ENCODE measurements at places on chromosomes 2 and 18.
A peak's percentile ranks its signal among the peaks of the same experiment; 100 is the strongest.

GRCh38 chr2:71596011-71596410 is 142.7 kb downstream of the DYSF start:
- peak; percentile 46 for DNase-seq

GRCh38 chr2:2633017-2633416 is 301.9 kb upstream of the MYT1L start:
- DNase-seq: no peak

- no peak for DNase-seq
Measured at GRCh38 chr2:3287896-3288295, 89.7 kb downstream of the EIPR1 start.

GRCh38 chr2:96167407-96168013 is 22.3 kb upstream of the DUSP2 start:
- DNase-seq: no peak

GRCh38 chr2:107322416-107322815 is 436.4 kb upstream of the ST6GAL2 start:
- no peak for DNase-seq

GRCh38 chr2:17058772-17059402 is 393.3 kb upstream of the CYRIA start:
- no peak for DNase-seq

DNA sequence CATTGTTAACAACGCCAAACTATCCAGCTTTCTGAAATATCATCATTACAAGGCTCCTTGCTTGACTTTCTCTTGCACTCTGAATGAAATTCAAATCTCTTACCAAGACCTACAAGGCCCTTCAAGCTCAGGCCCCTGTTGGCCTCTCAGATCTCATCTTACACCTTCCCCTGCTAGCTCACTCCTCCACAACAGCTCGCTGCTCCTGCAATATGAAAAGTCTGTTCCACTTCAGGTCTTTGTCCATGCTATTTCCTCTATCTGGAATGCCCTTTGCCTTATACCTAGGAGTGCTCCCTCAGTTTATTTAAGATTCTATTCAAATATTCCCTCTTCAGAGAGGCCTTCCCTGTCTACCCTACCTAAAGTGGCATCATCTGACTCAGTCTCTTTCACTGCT is 91.7 kb downstream of the SESTD1 start:
- no peak for DNase-seq

DNA sequence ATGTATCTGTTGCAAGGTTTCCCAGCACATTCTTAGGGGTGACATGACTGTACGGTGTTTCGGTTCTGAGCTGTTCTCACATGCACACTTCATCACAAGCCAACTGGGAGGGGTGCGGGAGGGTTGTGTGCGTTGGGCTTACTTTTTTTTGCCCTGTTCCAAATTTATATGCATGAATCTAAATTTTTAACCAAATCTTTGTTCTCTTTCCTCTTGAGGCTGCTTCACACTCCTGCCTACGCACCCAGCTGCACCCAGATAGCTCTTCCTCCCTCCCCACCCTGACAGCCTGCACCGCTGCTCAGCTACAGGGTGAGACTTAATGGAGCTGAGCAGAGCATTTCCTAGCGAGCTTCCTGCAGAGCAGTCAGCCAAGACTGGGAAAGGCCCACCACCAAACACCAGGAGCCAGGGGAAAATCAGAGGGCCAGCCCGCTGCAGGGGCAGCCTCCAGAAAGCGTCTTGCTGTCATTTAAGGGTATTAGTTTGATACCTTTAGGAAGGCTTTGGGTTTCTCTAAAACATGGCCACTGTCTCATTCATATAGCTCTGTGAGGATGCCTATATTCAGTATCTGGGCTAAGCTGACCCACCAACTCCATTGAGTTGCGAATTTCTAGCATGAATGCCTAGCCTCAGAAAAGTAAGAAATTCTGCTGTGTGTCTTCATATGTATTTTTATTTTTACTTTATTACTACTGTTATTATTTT is 84.5 kb downstream of the POU3F3 start:
- no peak for DNase-seq

- DNase-seq: no peak
Measured at GRCh38 chr18:50747849-50748242, 72.0 kb downstream of the MRO start.

- no peak for DNase-seq
Measured at GRCh38 chr2:26380281-26380680, 21.4 kb upstream of the DRC1 start.

- no peak for DNase-seq
Measured at GRCh38 chr2:85276571-85277118, 51.1 kb downstream of the TGOLN2 start.

- peak; percentile 27 for DNase-seq
Measured at GRCh38 chr2:23385748-23386338, 864 bp downstream of the KLHL29 start.

DNA sequence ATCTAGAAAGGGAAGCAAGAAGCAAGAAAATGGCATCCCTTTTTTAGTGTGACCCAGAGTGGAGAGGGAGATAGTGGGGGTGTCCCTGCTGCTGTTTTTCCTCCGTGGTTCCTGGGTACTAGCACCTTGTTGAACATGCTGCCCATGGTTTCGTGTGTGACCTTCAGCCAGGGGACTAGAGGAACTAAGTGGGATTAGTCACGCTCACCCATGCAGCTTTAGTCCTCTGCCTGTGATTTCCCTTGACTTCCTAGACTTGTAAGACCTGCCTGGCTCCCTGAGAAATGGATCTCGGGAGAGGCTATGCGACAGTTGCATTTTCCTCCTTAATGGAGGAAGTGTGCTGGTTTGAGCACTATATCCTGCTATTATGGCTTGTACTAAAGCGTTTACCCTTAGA is 471.4 kb downstream of the DCDC2C start:
- DNase-seq: no peak

DNA sequence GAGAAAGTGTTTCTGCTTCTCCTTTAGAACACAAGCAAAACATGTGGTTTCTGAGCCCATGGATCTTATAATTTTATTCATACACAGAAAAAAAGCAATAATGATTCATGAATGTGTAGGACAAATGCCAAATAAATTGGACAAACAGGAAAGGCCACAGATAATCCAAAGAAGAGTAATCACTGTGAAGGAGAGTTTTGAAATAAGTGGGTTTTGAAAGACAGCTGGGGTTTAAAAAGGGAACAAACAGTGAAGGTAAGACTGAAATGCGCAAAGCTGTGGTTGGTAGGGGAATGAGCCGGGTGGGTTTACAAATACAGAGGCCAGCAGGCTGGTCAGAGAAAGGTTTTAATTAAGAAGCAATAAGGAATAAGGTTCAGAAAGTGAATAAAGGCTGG is 50.0 kb upstream of the MBOAT2 start:
- DNase-seq: no peak

DNA sequence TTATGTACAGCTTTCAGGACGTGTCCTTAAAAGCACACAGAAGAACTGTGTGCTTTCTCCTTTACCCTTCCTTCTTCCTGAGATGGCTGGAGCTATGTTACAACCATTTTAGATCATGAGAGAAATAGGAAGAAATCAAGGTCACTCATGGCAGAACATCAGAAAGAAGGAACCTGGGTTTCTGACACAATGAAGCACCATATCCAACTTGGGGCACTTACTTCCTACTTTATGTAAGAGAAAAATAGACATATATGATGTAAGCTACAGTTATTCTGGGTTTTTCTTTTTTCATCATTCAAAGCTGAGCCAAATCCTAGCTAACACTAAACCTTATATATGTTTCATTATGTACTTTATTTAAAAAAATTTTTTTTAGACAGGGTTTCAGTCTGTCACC is 79.5 kb downstream of the FAM161A start:
- DNase-seq: no peak

- DNase-seq: no peak
Measured at GRCh38 chr18:7207366-7207915, 23.4 kb upstream of the LRRC30 start.

DNA sequence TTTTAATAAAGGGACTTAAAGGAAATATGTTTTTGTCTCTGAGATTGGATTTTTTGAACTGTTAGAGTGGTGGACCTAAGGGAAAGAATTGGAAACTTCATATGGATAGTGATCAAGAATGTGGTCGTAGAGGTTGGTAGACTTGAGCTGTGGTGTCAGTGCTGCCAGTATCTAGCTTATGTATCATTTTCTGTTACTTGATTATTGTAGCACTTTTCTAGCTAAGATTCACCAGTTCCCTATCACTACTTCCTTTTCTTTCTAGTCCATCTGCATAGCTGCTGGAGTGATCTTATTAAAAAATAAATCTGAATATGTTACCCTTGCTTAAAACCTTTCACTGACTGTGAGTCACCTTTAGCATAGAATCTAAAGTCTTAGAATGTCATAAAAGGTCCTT is 6.0 kb downstream of the ACVR2A start:
- no peak for DNase-seq

- DNase-seq: no peak
Measured at GRCh38 chr18:41936471-41937134, 18.4 kb upstream of the PIK3C3 start.

DNA sequence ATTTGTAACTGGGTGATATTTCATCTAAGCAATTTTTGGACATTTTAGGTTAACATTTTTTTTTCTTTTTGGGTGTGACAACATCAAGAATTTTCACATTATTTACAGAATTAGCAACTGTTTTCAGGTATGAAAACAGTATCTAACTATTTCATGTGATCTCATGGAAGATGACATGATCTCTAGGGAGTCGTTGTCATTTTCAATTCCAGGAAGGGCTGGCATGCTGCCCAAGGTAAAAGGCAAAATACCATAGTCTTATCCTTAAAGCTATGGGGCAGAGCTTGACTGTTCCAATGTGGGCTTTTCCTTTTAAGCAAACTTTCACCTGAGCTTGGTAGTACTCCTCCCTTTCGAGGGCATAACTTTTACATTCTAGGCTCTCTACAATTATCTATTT is 443.7 kb downstream of the DSEL start:
- peak; percentile 5 for DNase-seq

GRCh38 chr2:173647681-173648311 is 293.1 kb downstream of the CDCA7 start:
- DNase-seq: no peak

GRCh38 chr2:10440736-10441135 is 7.4 kb downstream of the ODC1 start:
- DNase-seq: peak; percentile 64

DNA sequence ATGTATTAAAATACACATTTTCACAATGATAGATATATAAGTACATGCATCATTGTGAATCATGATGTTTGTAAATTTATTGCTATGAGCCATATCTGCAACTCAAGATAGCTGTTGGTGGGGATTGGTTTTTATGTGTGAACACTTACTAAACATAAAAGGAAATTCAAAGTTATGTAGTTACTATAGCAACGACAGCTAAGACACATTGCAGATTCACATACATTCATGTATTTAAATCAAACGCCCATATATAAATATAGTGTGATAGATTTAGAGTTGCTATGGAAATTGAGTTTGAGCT is 65.6 kb downstream of the MAPRE2 start:
- DNase-seq: no peak

GRCh38 chr2:121046335-121046734 is 238.7 kb downstream of the TFCP2L1 start:
- DNase-seq: no peak

GRCh38 chr2:225725726-225726125 is 326.2 kb downstream of the NYAP2 start:
- peak; percentile 52 for DNase-seq

DNA sequence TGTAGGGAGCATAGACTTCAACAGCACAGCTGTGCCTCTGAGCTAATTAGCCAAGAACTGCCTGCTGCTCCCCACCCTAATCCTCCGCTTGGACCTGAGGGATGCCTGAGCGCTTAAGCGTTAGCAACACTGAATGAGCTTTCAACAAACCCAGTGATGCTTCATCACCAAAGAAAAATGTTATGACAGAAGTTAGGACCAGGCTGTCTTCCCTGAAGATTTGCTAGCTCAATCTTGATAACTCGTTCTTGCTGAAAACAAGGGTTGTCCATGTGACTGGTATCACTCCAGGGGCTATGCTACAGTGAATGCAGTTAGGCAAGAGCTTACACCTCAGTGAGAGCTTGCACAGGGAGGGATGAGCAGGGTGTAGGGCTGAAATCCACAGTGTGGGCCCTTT is 190.7 kb upstream of the SIX2 start:
- no peak for DNase-seq

DNA sequence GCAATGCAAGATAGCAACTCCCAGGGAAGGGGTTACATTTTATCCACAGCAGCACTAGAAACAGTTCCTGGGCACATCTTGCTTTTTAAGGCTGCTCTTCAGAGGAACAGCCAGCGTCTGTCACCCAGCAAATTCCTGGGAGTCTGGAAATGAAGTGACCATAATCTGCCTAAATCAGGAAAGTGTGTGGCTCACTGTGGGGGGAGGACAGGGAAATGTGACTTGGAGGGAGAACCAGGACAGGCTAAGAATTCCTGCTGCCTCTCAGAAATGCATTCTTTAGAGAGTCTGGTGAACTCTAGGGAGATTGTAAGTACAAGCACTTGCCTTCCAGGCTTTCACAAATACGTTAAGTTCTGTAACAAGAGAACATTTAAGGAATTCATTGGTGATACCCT is 364.3 kb upstream of the SPHKAP start:
- DNase-seq: no peak

GRCh38 chr2:30192314-30192713 is 39.0 kb upstream of the LBH start:
- DNase-seq: no peak

GRCh38 chr2:222136106-222136630 is 162.6 kb downstream of the PAX3 start:
- DNase-seq: no peak

DNA sequence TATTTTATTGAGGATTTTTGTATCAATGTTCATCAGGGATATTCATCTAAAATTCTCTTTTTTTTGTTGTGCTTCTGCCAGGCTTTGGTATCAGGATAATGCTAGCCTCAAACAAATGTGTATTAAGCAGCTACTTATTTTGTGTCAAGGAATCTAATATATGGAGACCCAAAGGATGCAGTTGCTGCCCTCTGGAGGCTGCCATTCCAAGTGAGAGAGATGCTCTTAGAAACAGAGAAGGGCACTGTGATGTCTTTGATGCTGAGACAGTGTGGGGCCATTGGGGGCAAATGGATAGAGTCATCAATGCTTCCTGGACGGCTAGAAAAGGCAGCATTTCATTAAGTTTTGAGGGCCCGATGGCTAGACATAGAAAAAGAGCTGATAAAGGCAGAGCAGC is 292.6 kb downstream of the SETBP1 start:
- peak; percentile 6 for DNase-seq

- no peak for DNase-seq
Measured at GRCh38 chr2:43105586-43106558, 120.5 kb downstream of the ZFP36L2 start.

DNA sequence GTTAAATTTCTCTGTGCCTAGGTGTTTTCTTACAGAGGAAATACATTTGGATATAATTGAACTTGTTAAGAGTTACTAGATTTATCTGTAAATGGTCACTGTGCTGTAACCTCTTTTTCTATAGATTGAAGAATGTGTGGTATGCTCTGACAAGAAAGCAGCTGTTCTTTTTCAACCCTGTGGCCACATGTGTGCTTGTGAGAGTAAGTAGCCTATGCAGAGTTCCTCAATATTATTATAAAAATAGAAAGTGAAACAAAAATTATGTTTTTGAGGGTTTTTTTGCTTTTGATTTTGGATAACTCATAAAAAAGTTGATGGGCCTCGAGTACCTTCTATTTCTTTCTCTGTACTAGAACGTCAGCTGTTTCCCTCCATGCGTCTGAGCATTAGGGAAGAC is 112.4 kb downstream of the MIB1 start:
- DNase-seq: no peak

- no peak for DNase-seq
Measured at GRCh38 chr18:47970664-47971531, 40.4 kb upstream of the SMAD2 start.

GRCh38 chr2:211901226-211901846 is 637.3 kb downstream of the ERBB4 start:
- DNase-seq: no peak

GRCh38 chr2:85468096-85468703 is 49.7 kb downstream of the SH2D6 start:
- DNase-seq: no peak

- no peak for DNase-seq
Measured at GRCh38 chr2:9020267-9020666, 16.8 kb upstream of the MBOAT2 start.
